MV-4-11 (cell line): ENCODE measurements at places on chromosomes 13 and 19.

GRCh38 chr13:79870766-79871165 is 389.8 kb downstream of the NDFIP2 start:
- no peak for DNase-seq

- peak; percentile 13 for DNase-seq
Measured at GRCh38 chr13:60398907-60399589, 2.0 kb downstream of the TDRD3 start.

GRCh38 chr13:41122838-41123237 is 9.8 kb downstream of the KBTBD6 start:
- DNase-seq: no peak

DNA sequence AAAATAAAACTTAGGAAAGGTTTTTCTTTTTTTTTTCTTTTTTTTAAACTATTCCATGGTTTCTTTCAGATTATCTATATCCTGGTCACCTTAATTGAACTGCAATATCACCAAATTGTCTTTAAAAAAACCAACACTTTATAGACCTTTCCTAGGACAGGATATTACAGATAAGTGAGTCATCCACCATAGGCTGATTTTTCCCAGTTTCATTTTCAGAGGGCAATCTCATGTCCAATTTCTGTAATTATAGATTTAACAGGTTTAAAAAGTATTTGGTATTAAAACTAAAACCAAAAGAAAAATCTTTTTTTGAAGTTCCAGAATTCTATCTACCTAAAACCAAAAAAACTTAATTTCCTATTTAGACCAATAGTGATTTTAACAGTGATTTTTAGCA is 13.2 kb downstream of the SPART start:
- DNase-seq: peak; percentile 9

DNA sequence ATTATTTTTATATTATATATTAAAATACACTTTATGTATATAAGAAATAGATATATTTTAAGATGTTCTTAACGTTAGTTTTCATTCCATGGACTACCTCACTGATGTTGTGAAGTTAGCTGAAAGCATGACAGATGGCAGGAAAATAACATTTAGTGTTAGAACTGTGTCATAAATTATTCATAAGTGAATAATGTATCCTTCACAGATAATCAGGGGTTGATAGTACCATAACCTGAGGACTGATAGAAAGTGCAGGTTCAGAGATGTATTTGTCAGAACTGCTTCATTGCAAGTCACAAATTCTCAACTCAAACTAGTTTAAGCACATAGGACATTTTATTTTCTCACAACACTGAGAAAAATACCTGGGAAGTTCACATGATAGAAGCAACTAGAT is 14.6 kb upstream of the DIAPH3 start:
- no peak for DNase-seq

GRCh38 chr19:14830702-14831101 is 4.3 kb downstream of the OR7A5 start:
- DNase-seq: no peak

DNA sequence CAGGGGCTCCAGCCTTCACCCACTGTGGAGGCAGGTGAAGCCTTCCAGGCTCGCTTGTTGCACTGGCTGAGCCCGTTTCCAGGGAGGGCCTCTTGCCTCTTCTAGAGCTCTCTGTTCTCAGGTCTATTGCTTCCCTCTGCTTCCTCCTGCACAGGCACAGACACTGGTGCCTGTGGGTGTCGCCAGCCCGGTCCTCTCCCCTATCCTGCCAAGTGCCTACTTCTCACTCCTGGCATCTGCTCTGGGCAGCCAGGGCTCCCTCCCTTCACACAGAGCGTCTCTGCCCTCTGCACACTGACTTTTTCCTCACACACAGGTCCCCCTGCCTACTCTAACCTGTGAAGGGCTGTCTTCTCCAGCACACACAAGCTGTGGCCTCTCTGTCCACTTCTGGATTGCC is 60.3 kb downstream of the SLC7A9 start:
- no peak for DNase-seq

- DNase-seq: peak; percentile 60
Measured at GRCh38 chr13:99256283-99256682, 1.9 kb downstream of the GPR18 start.

GRCh38 chr19:19530423-19530804 is 1.7 kb downstream of the YJEFN3 start:
- DNase-seq: no peak

- no peak for DNase-seq
Measured at GRCh38 chr19:50500060-50500752, 10.8 kb downstream of the JOSD2 start.

DNA sequence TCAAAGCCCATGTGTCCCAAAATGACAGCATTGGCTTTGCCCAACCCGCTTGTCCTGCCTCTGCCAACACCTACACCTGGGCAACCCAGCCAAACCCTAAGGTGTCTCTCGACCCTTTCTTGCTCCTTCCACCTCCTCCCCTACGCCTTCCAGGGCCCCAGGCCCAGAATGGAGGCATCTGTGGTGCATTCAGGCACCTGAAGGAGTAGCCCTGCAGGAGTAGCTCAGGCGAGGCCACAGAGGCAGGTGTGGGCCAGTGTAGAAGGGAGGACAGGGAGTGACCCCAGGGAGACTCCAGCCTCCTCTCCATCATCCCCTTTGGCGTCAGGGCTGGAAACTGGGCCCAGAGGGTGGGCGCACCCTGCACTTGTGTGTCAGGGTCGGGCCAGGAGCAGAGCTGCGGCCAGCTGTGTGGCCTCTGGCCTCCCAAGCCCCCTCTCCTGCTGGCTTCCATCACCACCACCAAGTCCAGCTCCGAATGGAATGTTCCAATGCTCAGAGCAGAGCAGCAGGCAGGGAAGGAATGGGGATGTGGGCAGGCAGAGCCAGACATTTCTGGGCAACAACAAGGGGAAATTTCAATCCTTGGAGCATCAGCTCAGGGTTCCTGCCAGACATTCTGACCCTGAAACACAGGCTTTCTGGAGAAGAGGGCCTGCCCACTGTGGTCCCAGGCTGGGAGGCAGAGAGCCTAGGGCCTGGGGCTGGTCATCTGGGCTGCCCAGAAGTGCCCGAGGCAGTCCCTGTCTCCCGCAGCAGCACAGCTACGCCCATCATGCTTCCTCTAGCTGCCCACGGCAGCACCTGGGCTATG is 16.4 kb downstream of the PLEKHF1 start:
- no peak for DNase-seq

GRCh38 chr19:37127999-37128820 is 44.3 kb downstream of the ZNF585A start:
- no peak for DNase-seq

GRCh38 chr19:4909156-4909896 is at the start of gene UHRF1:
Gene UHRF1, plus strand, starts transcription at chr19:4909501. Its CDS starts 1,385 bp downstream, at chr19:4910886.
- peak; percentile 77 for DNase-seq

DNA sequence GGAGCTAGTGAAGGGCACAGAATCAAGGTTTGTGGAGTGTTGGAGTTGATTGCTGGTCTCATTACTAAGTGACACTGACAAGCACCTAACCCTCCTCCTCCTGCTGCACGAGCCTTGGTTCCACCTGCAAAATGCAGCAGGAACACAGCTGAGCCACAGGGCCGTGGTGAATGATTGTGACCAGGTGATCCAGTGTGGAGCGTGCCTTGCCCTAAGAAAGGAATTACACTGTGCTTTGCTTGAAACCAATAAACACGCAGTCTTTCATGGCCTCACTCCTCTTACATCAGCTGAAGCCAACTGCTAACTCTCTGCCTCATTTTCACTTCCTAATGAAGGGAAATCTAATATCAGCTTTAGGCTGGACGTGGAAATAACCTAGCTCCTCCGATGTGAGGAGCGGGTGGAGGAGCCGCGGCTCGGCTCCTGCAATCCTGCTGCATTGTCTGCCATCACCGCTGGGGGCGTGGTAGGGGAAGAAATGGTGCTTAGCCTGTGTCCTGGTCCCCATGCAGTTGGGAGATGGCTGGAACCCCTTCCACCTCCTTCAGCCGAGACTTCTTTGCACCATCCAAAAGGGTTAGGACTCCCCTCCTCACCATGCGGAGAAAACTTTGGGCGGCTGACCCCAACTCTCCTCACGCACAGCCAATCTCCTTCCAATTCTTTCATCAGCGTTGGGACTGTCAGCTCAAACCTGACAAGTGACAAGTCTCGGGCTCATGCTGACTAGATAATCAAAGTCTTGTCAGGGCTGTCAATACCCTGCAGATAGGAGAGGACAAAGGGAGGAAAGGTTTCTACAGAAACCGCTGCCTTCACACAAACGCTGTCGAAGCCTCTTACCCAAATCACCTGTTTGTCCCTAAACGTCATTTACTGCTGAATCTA is 427.9 kb downstream of the ZNF536 start:
- DNase-seq: peak; percentile 35

DNA sequence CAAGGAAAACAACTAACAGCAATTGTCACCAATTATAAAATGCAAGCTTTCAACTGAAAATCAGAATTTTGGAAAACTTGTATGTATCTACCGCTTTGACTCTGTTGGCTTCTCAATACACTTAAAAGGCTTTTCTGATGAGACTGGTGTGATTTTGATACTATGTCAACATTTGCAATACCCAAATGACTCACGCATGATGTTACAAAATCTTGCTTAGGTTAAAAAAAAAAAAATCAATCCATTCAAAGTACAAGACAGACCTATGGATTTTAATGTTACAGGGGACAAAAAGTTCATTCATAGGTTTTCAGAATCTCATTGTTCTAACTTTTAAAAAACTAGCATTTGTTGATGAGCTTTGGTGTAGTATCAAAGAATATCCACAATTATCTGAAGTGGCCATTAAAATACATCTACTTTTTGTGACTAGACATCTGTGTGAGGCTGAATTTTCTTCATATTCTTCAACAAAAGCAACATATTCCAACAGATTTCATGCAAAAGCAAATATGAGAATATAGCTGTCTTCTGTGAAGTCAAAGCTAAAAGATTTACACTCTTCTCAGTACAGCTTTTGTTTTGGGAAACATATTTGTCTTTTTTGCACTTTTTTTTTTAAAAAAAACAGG is 10.7 kb downstream of the ELF1 start:
- peak; percentile 85 for DNase-seq

GRCh38 chr13:40231311-40231710 is 435.1 kb downstream of the FOXO1 start:
- no peak for DNase-seq

GRCh38 chr19:45498411-45499195 is at the start of gene PPM1N:
Gene PPM1N, plus strand, starts transcription at chr19:45498443. Its CDS starts 30 bp downstream, at chr19:45498473.
- DNase-seq: peak; percentile 22

DNA sequence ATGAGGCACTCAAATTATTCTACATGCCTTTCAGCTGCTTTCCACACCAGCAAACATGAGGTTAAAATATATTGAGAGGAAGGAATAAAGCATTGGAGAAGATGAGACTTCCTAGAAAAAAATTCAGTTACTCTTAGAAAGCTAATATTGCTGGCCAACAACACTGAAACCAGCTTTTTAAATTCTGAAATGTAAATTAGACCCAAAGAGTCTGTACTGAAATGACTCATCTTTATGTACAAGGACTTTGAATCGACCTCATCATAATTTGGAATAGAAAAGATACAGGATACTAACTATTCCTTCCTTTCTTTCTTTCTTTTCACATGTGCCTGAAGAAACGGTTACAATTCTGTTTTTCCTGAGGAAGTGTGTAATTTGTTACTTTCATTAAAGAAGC is 6.5 kb upstream of the HSPH1 start:
- DNase-seq: no peak

DNA sequence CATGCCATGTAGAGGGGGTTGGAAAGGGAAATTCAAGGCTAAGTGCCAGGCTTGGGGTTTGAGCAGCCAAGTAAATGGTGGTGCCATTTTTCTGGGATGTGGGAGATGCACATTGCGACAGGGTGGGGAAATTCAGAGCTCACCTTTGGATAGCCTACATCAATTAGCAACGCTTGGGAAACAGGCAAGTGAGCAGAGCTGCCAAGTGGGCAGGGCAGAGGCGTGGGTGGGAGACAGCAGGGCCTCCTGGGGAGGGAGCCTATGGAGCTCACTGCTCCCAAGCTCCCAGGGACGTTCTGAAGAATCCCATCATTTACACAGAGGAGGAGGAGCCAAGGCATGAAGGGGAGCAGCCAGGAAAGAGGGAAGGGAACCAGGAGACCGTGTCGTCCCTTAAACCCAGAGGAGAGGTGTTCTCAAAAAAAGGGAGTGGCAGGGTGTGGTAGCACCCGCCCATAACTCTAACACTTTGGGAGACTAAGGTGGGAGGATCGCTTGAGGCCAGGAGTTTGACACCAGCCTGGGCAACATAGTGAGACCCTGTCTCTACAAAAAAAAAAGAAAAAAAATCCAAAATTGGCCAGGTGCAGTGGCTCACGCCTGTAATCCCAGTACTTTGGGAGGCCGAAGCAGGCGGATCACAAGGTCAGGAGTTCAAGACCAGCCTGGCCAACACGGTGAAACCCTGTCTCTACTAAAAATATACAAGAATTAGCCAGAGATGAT is 11.5 kb upstream of the CCNE1 start:
- no peak for DNase-seq

DNA sequence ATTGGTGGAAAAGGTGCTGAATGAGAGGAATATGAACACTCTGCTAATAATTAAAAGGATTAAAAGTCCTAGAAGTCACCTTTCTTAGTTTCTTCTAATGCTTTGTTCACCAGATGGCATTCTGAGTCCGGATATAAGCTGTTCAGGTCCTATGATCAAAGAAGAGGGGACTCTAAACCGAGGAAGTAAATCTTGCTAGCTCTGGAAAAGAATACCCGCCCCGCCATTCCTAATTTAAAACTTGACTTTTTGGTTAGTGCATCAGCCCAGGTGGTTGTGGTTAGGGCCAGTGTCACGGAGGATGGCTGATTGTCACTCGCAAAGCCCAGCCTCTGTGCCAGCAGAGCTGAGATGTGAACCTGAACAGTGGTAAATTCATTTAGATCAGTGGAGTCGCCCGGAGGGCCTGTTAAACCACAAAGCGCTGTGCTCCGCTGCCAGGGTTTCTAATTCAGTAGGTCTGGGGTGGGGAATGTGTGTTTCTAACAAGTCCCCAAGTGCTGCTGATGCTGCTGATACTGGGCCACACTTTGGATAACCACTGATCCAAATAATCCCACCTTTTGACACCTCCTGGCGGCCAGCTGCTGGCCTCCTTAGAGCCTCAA is 425.4 kb downstream of the DCT start:
- no peak for DNase-seq

DNA sequence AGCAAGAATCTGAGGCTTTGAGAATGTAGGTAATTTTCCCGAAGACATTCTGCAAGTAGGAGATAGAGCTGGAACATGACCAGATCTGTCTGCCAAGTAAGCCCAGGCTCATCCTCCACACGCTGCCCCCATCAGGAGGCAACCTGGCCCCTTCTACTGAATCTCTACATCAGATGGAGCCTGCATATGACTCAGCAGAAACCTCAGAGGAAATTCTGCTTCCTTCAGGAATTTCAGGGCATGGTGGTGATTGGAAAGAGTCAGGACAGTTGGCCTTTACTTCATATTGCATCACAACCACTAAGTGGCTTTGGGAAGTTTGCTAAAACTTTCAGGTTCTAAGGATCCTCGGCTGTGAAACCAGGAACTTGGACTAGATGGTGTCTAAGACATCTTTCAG is 85.2 kb downstream of the LRRC63 start:
- DNase-seq: peak; percentile 54

DNA sequence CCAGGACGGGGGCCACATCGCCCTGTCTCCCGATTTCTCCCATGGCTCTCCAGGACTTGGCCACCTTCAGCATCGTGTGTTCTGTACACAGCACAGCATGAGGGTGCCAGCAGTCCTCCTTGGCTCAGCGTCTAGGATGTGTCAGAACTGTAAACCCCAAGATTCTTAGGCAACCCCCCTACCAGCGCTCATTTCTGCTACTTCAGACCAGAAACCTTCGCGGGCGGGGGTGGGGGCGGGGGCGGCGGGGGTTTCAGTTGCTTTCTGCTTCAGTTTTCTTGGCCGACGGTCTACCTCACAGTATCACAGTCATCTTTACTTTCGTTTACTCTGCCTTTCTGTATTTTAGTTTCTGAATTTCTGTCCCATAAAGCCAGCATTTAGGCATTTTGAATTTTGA is 82.4 kb downstream of the GGACT start:
- no peak for DNase-seq
